Memory B cell (primary cell): ENCODE measurements at places on chromosomes 2 and 18.

DNA sequence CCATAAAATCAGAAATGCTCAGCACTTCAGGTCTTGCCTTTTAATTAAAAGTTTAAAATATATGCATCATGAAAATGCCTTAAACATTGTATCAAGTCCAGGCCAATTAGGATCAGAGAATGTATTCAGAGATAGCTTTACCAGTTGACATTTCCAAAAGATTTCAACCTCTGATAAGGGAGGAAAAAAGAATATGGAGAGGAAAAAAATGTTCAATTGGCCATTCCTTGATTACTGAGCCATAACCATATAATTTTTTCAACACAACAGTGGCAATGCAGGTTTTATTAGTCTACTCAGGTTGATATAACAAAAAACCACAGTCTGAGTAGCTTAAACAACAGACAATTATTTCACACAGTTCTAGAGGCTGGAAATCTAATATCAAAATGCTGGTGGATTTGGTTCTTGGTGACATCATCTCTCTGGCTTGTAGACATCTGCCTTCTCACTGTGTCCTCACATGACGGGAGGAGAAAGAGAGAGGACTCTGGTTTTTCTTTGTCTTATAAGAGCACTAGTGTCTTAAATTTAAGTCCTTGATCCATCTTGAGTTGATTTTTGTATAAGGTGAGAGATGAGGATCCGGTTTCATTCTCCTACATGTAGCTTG, 111.9 kb downstream of the IRS1 start:
- no peak for DNase-seq

DNA sequence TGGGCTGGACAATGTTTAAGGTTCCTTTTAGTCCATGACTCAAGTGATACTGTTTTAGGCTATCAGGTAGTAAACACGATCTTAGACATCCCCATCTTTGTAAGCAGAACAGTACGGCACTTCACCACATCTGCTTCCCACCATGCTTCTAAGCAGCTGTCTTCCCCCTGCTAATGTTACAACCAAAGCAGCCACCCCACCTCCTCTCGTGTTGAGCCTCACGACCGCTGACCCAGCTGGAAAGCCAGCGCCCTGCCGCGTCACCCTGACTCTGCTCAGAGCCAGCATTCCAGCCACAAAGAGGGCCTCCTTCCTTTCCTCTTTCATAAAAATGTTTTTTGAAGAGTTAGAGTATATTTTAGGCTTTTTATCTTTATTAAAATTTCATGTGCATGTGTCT, 9.4 kb downstream of the MTERF4 start:
- no peak for DNase-seq

- DNase-seq, result no peak
Observed at GRCh38 chr2:75482398-75482797, 78.3 kb downstream of the EVA1A start.

DNA sequence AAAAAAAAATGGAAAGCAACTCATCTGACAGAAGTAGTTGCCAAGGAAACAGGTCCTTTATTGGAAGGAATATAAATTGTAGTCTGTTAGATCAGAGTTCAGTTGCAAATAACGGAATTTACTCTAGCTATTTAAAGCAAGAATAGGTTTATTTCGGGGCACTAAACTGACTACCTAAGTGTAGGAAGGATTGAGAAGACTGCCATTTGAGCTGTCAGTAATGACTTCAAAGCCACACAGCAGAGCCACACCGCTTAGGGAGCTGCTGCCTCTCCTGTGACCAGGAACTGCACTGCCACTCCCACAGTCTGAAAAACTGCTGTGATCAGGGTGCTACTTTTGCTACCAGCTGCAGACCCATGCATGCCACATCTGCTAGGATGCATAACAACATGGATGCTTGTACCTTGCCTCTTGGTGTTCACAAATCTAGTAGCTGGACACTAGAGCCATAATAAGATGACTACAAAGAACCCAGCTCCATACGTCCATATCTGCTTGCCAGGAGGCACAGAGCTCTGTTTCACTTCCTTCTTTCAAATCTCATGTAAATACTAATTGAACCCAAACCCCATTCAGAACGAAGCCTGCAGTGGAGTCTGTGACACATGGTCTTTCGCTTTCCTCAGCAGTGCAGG, 2.2 kb downstream of the DSG2 start:
- DNase-seq, result no peak

- no peak for DNase-seq
Observed at GRCh38 chr18:74040008-74040407, 107.6 kb downstream of the FBXO15 start.

- no peak for DNase-seq
Observed at GRCh38 chr2:34808426-34808825, 1209.3 kb upstream of the FAM98A start.

- DNase-seq, result no peak
Observed at GRCh38 chr2:40227210-40227609, 224.7 kb downstream of the SLC8A1 start.

DNA sequence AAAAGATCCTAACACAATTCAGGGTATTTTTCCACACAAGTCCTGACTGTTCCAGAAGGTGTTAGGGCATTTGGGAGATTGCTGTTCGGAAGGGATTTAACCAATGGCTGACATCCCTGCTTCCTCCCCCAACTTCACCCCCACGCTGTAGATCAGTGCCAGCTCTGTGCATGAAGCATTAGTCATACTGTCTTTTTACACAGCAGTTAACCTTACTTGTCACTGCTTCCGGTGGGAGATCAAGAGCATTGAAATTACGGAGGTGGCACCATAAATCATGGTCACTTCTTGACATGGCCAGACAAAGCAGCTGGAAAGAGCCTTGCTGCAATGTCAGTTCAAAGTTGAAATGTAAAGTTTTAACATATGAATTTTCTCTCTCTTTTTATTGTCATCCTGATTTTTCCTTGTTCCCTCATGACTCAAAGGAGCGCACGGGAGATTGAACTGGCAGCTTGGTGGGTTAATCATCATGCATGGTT, 70.2 kb downstream of the HRH4 start:
- DNase-seq, result no peak

DNA sequence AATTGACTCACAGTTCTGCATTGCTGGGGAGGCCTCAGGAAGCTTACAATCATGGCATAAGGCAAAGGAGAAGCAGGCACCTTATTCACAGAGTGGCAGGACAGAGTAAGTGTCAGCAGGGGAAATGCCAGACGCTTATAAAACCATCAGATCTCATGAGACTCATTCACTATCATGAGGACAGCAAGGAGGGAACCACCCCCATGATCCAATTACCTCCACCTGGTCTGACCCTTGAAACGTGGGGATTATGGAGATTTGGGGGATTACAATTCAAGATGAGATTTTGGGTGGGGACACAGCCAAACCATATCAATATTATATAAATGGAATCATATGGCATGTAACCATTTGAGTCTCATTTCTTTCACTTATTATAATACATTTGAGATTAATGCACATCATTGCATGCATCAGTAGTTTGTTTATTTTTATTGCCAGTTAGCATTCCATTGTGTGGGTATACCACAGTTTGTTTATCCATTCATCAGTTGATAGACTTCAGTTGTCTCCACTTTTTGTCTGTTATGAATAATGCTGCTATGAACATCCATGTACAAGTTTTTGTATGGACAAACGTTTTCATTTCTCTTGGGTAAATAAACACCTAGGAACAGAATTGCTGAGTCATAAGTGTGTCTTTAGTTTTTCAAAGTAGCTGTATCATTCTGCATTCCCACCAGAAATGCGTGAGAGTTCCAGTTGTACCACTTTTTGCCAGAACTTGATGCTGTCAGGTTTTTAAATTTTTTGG, 5.8 kb upstream of the SRBD1 start:
- no peak for DNase-seq

GRCh38 chr2:42055573-42056514, 8.0 kb downstream of the PKDCC start:
- no peak for DNase-seq

GRCh38 chr2:221282386-221282785, 289.7 kb downstream of the EPHA4 start:
- DNase-seq, result no peak
